ENCODE measurements at places on chromosomes 6 and 20. TPM values are rescaled to one million over a fixed set of nuclear protein-coding genes. Genes with fewer than 3 reads are reported as not detected.

Gene HDGFL1
- total RNA-seq: not detected

Gene ETV7
- 0.99 TPM for total RNA-seq

Gene DEFB132
- total RNA-seq: not detected

Gene LAMA4
- 577 TPM for total RNA-seq

Gene GPR6
- total RNA-seq: not detected

All from smooth muscle cell of trachea (primary cell).